ENCODE measurements at places on chromosomes 7 and 10.
A peak's percentile ranks its signal among the peaks of the same experiment; 100 is the strongest.

- no peak for DNase-seq
Measured at GRCh38 chr7:48904975-48905374, 19.4 kb upstream of the CDC14C start.

- DNase-seq = no peak
Measured at GRCh38 chr7:150450491-150451001, at the start of gene GIMAP8. Gene GIMAP8 (plus strand): TSS chr7:150450630. CDS start chr7:150466699, 16,069 bp downstream.

GRCh38 chr10:63753808-63754207 is 232.6 kb downstream of the REEP3 start:
- DNase-seq = peak; percentile 65

GRCh38 chr10:59814878-59815277 is 61.6 kb upstream of the MRLN start:
- DNase-seq = no peak

DNA sequence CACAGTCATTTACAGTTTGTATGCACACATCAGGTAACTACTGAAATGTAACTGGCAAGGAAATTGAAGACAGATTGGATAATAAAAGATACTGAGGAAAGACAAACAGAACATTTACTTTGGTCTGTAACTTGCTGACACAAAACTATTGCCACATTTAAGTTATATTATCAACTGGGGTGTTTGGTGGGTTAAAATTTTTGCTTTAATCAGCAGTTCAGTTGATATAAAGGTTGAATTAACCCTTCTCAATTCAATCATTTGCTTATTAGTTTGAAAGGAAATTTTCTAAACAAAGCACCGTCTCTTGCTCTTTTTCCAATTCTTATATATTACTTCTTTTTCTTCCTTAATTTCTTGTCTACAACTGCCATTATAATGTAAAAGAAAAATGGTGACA is 102.4 kb downstream of the TMEM26 start:
- DNase-seq = no peak

- DNase-seq = peak; percentile 66
Measured at GRCh38 chr7:149719050-149719899, 54.1 kb downstream of the ZNF467 start.

GRCh38 chr7:152987656-152988055 is 228.1 kb downstream of the ACTR3B start:
- peak; percentile 3 for DNase-seq

DNA sequence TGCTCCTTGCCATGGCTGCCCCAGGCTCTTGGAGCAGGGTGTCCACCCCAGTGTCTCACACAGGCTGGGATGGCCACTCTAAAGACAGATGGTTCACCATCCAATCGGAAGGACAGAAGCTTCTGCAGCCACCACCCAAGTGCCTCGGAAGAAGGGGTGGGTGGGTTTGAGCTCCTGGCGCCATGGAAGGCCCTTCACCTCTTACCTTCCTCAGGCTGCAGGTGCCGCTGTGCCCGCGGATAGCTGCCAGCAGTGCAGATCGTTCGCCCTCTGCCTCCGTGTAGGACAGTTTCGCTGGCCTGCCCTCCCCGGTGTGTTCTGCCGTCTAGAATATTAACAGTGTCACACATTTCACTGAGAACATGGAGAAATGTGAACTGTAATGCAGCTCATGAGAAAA is 243.6 kb upstream of the GRB10 start:
- DNase-seq = no peak

- no peak for DNase-seq
Measured at GRCh38 chr10:21300551-21300950, 224.9 kb downstream of the SKIDA1 start.

DNA sequence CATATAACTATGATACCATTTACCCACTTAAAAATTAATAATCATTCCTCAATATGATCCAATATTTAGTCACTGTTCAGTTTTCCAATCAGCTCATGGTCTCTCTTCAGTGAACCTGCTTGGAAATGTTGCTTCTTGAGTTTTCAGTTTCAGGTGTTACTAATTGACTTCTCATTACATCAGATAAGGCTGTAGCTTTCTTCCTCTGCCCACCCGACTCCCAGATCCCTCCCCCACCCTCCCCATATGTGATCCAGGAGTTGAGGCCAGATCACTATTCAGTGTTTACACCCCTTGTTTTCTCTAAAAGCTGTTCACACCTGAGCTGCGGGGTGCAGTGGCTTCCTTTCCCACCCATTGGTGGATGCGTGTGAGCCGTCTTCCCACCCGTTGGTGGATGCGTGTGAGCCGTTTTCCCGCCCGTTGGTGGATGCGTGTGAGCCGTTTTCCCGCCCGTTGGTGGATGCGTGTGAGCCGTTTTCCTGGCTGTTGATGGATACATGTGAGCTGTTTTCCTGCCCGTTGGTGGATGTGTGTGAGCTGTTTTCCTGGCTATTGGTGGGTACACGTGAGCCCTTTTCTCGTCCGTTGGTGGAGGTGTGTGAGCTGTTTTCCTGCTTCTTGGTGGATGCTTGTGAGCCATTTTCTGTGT is 3.2 kb upstream of the MTG1 start:
- DNase-seq = no peak

DNA sequence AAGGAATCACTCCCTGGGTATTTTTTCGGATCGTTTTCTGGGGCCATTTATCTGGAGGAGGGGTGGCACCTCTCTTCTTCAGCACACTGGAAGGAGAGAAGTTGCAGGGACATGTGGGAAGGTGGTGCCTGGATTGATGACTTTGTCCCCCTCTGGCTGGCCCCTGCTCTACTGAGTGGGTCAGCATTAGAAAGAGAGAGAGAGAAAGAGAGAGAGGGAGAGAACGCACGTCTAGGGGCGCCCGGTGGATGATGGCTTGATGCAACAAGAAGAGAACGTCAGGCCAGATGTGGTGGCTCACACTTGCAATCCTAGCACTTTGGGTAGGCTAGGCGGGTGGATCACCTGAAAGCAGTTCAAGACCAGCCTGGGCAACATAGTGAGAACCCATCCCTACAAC is 5.5 kb upstream of the MUC12 start:
- no peak for DNase-seq

- no peak for DNase-seq
Measured at GRCh38 chr10:103692952-103693811, 162.2 kb downstream of the SH3PXD2A start.

GRCh38 chr10:120328647-120329046 is 128.4 kb upstream of the PLPP4 start:
- peak; percentile 33 for DNase-seq

DNA sequence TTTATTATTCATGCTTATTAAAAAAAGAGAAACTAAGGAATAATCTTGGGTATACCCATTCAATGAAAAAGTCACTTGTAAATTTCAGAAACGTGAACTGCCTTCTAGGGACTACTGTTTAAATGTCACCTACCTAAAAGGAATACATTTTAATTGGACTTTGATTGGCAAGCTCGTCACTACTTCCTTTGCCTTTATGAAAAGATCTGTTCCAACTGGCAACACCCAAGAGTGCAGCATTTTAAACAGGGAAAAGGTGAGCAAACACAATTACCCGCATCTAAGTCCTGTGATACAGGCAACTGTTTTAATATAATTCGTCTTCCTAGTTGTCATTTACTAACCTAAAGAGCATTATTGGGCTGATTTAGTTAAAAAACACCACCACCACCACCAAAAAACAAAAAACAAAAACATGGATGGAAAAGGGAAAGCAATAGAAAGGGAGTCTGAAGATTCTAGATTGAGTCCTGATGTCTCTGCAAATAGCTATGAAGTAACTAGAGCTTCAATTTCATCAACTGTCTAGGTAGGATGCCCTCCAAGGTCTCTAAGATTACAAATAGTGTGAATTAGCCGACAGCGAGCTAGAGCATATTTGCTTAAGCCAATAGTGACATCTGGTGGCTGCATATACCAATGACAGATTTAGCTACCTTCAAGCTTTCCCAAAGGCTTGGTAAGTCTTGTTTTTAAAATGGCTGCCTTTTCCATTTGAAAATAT is 33.8 kb upstream of the ICA1 start:
- DNase-seq = peak; percentile 66

DNA sequence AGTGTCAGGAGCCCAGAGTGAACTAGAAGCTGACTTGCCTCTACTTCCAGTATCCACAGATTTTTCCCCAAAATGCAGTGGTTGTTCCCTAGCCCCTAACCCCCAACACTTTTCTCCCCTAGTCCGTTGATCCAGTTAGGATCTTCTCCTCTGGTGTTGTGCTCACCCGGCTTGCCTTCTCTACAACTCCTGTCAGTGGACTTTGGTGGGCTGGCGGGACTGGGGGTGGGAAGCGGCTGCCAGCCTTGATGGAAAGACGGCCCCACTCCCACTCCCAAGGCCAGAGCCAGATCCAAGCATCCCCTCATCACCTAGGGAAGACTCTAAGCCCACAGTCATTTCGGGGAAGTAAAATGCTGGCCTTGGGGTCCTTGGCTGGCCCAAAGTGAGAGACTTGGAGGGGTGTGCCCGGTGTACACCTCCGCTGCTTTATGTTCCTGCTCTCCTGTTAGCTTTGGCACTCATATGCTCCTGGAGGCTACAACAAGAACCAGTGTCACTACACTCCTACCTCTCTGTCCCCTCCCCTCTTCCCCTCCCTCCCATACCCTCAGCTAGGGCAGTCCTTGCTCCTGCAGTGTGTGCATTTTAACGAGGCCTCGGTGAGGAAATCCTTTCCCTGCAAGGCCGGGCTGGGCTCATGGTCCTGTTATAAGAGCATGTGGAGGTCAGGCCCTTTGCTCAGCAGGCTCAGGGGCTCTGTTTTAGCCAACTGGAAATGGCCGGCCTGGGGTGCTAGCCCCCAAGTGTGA is 930 bp upstream of the HOXA10 start:
- DNase-seq = no peak

DNA sequence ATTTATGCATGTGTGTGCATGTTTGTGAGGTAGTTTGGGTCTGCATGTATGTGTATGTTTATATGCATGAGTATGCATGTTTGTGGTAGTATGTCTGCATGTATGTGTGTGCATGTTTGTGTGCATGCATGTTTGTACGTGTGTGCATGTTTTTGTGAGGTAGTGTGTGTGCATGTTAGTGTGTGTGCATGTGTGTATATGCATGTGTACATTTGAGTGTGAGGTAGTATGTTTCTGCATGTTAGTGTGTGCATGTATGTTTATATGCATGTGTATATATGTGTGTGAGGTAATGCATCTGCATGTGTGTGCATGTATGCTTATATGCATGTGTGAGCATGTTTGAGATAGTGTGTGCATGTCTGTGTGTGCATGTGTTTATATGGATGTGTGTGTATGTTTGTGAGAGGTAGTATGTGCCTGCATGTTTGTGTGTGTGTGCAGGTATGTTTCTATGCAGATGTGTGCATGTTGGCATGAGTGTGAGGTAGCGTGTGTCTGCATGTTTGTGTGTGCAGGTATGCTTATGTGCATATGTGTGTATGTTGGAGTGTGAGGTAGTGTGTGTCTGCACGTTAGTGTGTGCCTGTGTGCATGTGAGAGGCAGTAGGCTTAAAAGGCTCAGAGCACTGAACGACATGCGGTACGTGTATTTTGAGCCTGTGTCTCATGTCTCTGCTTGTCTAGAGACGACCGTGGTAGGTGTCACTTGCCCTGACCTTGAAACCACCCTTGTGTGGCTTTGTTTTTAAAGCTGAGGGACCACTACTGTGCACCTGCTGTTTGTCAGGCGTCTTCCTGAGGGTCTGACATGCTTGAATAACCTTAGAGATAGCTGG is 43.7 kb downstream of the PFKP start:
- no peak for DNase-seq

DNA sequence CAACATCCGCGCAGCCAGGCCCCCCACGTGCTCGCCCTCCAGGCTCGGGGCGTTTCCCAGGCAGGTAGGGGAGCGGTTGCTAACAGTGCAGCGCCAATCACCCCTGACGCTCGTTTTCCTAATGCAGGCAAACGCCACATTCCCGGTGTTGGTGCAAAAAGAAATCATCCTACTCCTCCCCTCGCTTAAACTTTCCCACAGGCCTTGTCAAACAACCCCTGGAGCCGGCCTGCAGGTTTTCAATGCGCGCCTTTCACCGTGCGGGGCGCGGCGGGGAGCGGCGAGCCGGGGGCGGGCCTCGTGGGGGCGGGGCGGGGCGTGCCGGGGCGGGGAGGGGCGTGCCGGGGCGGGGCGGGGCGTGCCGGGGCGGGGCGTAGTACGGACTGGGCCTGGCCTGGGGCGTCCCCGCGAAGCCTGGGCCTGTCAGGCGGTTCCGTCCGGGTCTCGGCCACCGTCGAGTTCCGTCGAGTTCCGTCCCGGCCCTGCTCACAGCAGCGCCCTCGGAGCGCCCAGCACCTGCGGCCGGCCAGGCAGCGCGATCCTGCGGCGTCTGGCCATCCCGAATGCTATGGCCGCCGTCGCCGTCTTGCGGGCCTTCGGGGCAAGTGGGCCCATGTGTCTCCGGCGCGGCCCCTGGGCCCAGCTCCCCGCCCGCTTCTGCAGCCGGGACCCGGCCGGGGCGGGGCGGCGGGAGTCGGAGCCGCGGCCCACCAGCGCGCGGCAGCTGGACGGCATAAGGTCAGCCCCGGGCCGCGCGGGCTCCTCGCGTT is at the start of gene ECHDC3:
Gene ECHDC3 (plus strand): TSS at position 374 of the 770 bp plus-strand sequence. CDS start 195 bp downstream, at position 569.
- DNase-seq = peak; percentile 17

DNA sequence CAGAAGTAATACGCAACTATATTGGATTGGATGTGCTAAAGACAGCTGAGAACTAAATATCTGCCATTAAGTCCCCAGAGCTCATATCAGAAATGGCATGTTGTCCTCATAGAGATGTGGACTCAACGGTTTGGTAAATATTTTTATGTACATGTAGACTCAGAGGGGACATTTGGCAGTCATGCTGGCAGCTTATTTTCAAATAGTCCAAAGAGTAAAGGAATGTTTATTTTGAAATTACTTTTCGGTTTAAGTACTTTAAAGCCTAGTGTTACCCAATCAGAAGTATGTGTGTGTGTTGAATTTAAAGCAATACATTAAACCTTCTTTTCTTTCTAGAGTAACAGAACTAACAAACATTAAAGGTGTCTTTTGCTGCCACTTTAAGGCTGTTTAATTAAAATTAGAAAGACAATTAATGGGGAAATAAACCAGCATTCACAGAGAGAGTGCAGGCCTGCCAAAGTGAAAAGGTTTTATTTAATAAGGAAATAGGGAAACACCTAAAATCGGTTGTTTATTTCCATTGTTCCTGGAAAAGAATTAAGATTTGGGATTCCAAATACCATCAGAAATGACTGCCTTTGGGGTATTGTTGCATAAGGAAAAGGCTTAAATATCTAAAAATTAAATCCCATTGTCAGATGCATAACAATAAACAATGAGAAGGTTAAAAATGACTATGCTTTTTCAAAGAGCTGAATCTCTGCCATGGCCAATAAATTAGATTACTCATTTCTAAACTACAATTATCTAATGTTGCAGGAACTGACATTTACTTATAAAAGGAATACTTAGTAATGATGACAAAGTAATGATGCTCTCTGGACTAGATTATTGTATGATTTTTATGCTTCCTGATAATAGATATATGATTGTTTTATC is 113.4 kb upstream of the AHR start:
- DNase-seq = peak; percentile 43
